ENCODE measurements at places on chromosomes 2 and 18.

GRCh38 chr2:218129458-218130135, 3.8 kb downstream of the CXCR2 start:
- H3K4me3 ChIP-seq: no peak overlapping the region
- DNase-seq: no peak
- no peaks in the 10 kb centered on the region for H3K4me1 ChIP-seq
- H3K27me3 ChIP-seq: no peaks in the 10 kb centered on the region
- H3K36me3 ChIP-seq: no peaks in the 10 kb centered on the region

GRCh38 chr18:70022636-70023035, 75.0 kb upstream of the CD226 start:
- H3K4me3 ChIP-seq: no peak overlapping the region
- no peaks in the 10 kb centered on the region for H3K4me1 ChIP-seq
- no peak overlapping the region for H3K27ac ChIP-seq
- H3K27me3 ChIP-seq: no peaks in the 10 kb centered on the region

- no peaks in the 10 kb centered on the region for H3K36me3 ChIP-seq
- no peak for DNase-seq
- H3K27ac ChIP-seq: no peak overlapping the region
- no peak overlapping the region for H3K4me3 ChIP-seq
- H3K27me3 ChIP-seq: no peaks in the 10 kb centered on the region
These were observed 10.2 kb upstream of the SPATA3 start for GRCh38 chr2:230985519-230986231.

DNA sequence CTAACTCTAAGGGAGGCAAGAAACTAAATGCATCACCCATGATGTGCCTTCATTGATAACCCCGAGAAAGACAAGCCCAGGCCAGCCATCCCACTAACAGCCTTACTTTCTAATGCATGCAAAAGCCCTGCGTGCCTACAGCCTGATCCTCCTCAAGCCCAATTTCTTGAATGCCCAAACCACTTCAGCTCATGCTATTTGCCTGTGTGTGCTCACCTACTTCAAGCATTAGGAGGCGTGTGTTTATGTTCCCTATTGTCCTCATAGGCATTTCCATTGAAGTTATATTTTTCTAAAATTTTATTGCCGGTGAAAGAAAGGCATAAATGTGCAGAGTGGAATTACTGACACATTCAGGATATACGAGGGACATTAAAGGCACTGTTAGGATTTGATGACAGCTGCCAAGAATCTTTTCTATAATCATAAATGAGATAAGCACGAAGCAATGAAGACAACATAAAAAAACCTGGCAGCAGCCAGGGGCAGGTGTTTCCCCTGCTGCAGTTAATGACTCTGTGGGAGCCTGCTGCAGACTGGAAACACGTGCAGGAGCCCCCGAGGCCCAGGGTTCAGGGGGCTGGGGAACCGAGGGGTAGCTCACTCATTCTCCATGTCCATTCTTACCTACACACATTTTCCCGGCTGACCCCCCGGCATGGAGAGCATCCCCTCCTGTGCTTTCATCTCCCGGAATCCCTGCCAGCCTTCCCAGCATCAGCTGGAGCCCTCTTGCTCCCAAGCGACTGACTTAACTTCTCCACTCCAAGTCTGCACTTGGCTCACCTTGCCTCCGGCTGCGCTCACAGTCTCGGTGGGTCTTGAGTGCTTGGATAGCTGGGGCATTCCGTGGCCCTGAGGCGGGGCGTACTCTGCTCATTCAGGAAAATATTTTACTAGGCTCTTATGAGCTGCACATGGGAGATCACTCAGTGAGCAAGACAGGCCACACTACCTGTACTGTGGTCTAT, 292.3 kb upstream of the SIX2 start:
- no peaks in the 10 kb centered on the region for H3K27me3 ChIP-seq
- no peak overlapping the region for H3K4me3 ChIP-seq
- H3K4me1 ChIP-seq: no peaks in the 10 kb centered on the region

DNA sequence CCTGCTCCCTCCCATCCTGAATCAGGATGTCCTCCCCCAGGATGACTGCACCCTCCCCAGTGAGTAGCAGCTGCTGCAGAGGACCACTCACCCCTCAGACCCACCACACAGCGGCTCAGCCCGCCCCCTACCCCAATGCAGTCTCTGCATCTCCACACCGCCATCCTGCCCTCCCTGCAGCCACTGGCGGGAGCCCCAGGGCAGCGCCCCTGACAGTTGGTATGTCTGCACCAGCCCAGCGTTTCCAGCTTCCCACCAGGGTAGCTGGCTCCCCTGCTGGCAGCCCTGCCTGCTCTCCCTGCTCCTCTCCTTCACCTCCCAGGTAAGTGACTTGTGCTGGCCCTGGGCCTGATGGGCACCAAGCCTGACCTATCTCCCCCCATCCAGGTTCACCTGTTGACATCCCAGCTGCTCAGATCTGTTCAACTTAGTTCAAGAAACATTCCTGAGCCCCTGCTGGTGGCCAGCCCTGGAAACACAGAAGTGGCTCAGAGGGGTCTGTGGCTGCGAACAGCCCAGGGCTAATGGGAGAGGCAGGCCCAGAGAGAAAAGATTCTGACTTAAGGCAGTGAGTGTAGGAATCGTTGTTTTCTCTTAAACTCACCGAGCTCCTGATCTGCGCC, 117.7 kb upstream of the RAB6C start:
- no peaks in the 10 kb centered on the region for H3K27me3 ChIP-seq
- no peaks in the 10 kb centered on the region for H3K4me1 ChIP-seq
- no peak overlapping the region for H3K4me3 ChIP-seq
- H3K27ac ChIP-seq: no peak overlapping the region
- DNase-seq: no peak
- no peaks in the 10 kb centered on the region for H3K36me3 ChIP-seq

GRCh38 chr2:72040629-72041571, 106.8 kb downstream of the CYP26B1 start:
- DNase-seq: no peak
- no peak overlapping the region for H3K27ac ChIP-seq
- no peaks in the 10 kb centered on the region for H3K36me3 ChIP-seq
- H3K4me1 ChIP-seq: no peaks in the 10 kb centered on the region
- no peak overlapping the region for H3K4me3 ChIP-seq
- H3K27me3 ChIP-seq: no peaks in the 10 kb centered on the region

Data from aorta (tissue), 5 donors.